Activated CD8-positive, alpha-beta T cell treated with anti-CD3 and anti-CD28 coated beads for 36 hours (primary cell): ENCODE measurements at places on chromosomes 16 and 17. TPM values are rescaled to one million over a fixed set of nuclear protein-coding genes. Genes with fewer than 3 reads are reported as not detected.

CYB561 gene
- total RNA-seq = 2.2 TPM

DNA sequence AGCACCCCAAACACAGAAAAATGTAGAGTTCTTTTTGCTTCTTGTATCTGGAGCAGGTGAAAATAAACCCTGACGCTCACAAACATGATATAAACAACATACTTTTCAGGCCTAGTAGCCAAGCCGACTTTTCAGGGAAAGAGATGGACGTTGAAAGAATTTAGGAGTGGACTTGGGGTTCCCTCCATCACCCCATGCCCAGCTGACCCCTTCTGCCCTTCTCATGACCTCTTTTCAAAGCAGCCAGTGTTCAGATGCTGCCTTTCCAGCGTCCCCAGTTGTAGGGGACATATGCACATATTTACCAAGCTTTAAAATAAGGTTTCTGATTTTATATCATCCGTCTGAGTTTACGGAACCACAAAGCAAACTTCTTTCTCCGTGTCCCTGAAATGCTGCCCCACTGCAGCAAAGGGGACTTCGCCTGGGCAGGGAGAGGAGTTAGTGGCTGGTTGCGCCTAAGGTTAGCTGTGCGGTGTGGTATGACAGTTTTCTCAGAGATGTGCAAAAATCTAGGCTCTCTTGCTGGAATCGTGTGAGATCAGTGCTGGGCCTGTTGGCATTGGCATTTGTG, 235.5 kb downstream of the MRTFB start:
- no peak for DNase-seq

PMFBP1 gene
- 1.2 TPM for total RNA-seq

DNA sequence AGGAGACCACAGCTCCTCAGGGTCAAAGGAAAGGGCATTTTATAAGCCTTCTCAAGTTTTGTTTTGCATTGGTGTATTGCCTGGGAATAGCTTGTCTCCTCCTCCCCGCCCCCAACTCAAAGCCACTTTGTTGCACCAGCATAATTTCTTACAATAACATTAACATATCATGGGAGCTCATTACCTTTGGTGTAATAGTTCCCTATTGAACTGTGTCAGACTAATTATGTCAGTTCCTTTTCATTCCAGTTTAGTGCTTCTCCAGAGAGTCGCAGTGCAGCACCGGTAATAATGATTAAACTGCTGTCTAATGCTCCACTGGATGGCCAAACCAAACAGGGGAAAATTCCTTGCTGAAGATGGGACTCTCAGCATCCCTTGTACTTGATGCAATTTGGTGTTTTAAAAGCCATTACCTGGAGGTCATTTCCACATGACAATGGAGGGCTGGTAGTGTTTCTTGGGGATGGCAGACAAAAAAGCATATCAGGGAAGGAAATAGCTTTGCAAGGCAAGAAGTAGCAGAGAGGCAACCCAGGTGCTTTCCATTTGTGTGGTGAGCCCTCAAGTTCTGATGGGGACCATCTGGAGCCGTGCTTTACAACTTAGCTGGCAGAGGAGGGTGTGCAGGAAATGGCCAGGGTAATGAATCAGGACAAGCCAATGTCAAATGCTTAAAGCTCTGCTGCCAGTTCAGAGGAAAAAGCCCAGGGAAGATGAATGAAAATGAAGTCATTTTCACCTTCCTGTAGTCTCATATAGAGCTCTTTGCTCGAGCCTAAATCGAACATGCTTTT, 91.5 kb upstream of the NLRP1 start:
- no peak for DNase-seq

NETO2 gene
- total RNA-seq = 2.8 TPM

DNA sequence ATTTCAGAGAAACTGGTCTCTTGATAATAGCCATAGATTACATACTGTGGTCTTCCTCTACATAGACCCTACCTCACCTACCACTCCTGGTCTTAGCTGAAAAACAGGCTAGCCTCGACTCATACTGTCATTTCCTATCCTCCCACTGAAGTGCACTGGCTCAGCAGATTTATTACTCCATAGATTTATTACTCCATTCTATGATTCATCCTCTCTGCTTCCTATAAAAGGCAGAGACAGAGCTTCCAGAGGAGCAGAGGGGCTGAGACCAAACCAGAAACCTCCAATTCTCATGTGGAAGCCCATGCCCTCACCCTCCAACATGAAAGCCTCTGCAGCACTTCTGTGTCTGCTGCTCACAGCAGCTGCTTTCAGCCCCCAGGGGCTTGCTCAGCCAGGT, at the start of gene CCL7:
TSS of gene CCL7 (plus strand) at position 253 of the 400 bp plus-strand sequence. CDS start at position 323, 70 bp downstream.
- DNase-seq = no peak

GRCh38 chr17:65852911-65853310, 291.5 kb upstream of the AXIN2 start:
- no peak for DNase-seq

DNA sequence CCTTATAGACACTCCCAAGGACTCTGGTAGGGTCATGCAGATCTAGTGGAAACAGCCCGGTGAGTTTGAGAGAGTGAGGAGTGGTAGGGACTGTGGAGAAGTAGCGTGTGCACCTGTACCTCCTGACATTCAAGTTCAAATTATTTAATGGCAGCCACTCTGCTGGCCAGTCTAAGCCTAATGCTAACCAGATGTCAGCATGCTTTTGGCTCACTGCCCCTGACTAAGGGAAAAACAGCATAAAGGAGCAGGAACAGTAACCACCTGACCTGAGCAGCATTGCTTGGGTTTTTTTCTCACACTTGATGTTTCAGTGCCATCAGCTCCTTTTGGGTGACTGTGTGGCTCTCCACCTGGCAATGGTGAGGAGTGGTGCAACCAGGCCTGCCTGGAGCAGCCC, 23.8 kb upstream of the SLC12A3 start:
- DNase-seq = no peak
